A549 treated with RU486 at 1 μM for 4 hours (cell line): ENCODE measurements at places on chromosomes 5 and 9. TPM values are rescaled to one million over a fixed set of nuclear protein-coding genes. Genes with fewer than 3 reads are reported as not detected.

PCDHA12 gene
- 1.9 to 3.0 TPM (median 2.7 TPM) in 5 replicates for total RNA-seq

CRHBP gene
- 0.05 to 0.42 TPM (median 0.21 TPM) in 3 of 5 replicates, not detected in the others for total RNA-seq

FKBP15 gene
- total RNA-seq, result 17.5 to 18.4 TPM (median 17.8 TPM) in 5 replicates

ZFP2 gene
- total RNA-seq, result not detected in 5 replicates

ENHO gene
- total RNA-seq, result 0.66 to 2.6 TPM (median 1.9 TPM) in 5 replicates

TBC1D13 gene
- 18.0 to 21.8 TPM (median 20.2 TPM) in 5 replicates for total RNA-seq

DCANP1 gene
- not detected in 5 replicates for total RNA-seq

MAMDC2 gene
- total RNA-seq, result 0.21 to 0.65 TPM (median 0.36 TPM) in 5 replicates

LRRC14B gene
- not detected in 5 replicates for total RNA-seq

MPDZ gene
- total RNA-seq, result 8.5 to 14.0 TPM (median 12.5 TPM) in 5 replicates

HTR4 gene
- total RNA-seq, result not detected in 5 replicates
